ENCODE measurements at places on chromosomes 2 and 18. TPM values are rescaled to one million over a fixed set of nuclear protein-coding genes. Genes with fewer than 3 reads are reported as not detected.
A peak's percentile ranks its signal among the peaks of the same experiment; 100 is the strongest.

DNA sequence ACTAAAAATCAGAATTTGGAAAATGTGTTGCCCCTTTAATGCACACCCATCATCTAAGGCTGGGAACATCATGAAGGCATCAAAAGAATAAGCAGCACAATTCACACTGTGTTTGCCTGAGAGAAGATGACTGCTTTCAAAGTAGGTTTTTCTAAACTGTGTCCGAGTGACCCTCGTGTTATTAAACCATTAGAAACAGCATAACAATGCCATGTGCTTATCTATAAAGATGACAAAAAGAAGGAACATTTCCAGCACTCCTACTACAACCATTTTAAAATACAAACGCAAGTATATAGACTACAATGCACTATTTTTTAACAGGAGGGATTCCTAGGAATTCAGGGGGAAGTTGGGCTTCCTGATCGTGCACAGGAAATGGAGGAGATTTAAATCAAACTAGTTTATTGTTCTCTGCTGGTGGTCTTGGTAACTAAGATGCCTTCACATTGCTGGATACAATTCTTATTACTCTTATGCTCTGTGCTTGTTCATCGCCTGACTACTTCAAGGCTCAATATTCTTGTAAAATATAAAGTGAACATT is 305.9 kb upstream of the CCDC68 start:
- peak; percentile 84 for DNase-seq

- DNase-seq, result no peak
Measured at GRCh38 chr2:238854246-238854645, 6.4 kb downstream of the TWIST2 start.

Gene KCNIP3
- 0.08 TPM for polyA plus RNA-seq

DNA sequence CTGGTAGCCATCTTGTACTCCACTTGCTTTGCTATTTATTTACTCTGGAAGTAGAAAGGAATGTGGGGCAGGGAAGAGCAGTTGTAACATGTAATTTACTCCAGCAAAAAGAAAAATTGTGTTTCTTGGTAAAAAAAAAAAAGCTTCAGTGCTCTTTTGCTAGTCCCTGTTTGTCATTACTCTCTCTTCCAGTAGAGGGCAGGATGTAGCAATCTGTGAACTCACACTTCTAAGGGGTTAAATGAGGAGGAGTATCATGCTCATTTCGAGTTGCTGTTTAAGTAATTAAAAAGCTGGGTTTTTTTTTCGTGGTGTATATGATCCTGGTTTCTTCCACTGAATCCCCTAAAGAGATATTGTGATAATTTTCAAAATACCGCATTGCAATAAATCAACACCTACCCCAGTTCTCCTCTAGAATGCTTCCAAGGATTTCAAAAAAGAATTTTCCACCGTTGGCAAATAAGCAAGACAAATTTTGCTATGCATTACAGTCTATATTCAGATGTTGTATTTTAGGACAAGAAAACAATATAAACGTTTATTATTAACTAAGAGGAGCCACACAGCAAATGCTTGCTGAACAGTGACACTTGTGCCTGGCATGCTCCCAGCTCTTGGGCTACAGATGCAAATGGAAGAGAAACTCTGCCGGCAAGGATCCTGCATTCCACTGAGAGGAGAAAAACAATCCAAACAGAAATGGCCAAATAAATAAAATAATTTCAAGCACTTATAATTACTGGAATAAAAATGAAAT is 261.6 kb downstream of the ASXL3 start:
- peak; percentile 59 for DNase-seq

DNA sequence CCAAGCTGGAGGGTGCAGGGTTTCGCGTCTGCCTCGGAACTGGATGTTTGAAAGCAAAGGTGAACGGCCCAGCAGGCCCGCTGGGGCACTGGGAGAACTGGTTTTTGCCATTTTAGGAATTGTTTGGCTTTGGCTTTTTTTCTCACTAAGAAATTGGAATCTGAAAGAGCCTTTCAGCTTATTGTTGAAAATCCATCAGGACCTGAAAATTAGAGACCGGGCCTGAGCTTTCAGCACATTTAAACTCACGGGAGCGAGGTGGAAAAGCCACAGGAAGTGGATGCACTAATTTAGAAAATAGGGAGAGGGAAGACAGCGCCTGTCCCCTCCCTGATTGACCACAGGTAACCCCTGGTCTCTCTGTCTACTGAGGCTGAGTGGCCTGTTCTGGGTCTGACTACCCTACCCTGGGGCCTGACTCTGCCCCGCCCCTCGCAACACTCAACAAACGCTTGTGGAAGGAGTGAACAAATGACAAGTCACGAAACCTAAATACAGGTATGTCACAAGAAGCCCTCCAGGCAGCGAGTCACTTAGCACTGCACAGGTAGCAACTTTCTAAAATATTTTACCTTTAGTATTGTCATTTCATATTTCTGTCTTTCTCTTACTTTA is 100.3 kb upstream of the MBOAT2 start:
- no peak for DNase-seq

- DNase-seq, result no peak
Measured at GRCh38 chr2:99200076-99200800, 19.3 kb downstream of the MRPL30 start.

Gene PSMA8
- polyA plus RNA-seq, result not detected

Gene STRADB
- polyA plus RNA-seq, result 5.3 TPM

- no peak for DNase-seq
Measured at GRCh38 chr2:89848114-89848513, 1156.6 kb downstream of the RPIA start.

DNA sequence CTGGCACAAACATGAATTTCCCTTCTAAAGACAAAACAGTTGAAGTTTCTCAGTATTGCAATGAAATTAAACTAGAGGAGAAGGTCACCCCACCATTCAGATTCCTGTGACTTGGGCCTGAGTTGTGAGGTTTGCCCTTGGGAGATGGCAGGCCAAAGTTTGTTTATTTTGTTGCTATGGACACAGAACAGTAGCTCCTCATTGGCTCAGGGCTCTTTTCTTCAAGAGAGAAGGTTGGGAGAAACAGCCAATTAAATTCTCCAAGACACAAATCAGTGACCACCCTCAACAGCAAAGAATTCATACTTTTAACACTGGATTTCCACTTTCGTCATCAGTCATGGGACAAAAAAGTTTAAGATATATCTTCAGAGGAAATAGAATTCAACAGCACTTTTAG is at the start of gene FLACC1:
FLACC1 (minus strand) TSS at position 125 of the 400 bp plus-strand sequence. CDS start 5,941 bp downstream, outside the sequence.
- DNase-seq, result peak; percentile 24

Gene IL1RN
- polyA plus RNA-seq, result not detected

Gene NIFK
- polyA plus RNA-seq, result 8.1 TPM

GRCh38 chr2:138155304-138155703 is 191.0 kb downstream of the HNMT start:
- DNase-seq, result no peak

DNA sequence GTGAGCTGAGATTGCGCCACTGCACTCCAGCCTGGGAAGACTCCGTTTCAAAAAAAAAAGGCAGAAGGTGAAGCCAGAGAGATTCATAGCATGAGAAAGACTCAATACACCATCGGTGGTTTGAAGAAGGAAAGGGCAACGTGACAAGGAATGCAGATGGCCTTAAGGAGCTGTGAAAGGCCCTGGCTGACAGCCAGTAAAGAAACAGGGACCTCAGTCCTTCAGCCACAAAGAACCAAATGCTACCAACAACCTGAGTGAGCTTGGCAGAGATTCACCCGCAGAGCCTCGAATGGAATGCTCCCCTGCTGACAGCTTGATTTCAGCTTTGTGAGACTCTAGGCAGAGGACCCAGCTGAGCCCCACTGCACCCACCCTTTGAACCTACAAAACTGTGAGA is 154.9 kb upstream of the NDUFV2 start:
- DNase-seq, result no peak

GRCh38 chr2:188786368-188786841 is 187.8 kb upstream of the COL3A1 start:
- peak; percentile 63 for DNase-seq

DNA sequence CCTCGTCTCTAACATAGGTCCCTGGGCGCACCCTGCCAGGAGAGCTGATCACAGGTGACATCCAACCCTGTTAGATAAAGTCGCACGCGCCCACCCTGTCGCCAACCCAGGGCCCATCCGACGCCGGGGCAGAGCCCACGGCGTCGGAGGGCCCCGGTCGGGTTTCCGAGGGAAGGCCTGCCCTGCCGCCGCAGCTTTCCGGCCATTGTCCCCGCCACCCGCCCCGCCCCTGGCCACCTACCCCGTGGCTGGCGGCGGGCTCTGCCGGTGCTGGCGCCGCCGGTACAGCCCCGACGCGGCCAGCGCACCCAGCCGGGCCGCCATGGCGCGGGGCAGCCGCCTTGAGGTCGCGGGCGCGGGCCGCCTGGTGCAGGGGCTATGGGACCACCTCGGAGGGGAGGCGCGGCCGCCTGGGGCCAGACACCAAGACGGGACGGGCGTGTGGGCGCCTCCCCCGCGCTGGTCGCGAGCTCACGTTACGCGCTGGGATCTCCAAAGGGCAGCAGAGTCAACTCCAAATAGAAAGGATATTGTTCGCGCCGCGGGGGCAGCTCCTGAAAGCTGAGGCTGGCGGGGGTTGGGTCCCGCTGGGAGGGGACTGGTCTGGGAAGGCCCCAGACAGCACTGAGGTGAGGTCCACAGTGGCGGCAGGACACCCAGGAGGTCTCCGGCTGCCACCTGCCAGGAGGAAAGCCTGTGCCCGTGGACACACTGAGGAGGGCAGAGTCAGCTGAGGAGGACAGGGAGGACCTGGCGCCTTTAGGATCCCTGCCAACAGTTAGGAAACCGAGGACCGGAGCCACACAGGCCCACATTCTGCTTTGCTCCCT is 11.1 kb downstream of the LIMS2 start:
- peak; percentile 50 for DNase-seq

Gene ELOA2
- polyA plus RNA-seq, result not detected

DNA sequence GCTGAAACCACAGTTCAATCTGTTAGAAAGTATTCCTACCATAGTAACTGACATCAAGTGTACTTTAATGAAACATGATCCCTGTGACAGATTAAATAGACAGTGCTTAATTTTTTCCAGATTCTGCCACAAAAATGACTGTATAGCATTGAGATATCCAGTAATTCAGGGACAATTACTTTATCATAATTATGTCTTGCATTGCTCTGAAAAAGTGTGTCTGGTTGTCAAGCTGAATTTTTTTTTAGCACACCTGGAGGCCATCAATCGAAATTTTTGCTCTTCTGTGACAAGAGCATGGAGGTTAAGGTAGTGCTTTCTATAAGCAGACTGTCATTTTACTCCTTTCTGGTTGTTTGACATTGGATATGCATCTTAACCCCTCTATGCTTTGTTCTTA is 1083.8 kb upstream of the NRXN1 start:
- DNase-seq, result no peak

Gene SH3BP4
- 85.2 TPM for polyA plus RNA-seq

GRCh38 chr2:142723236-142723635 is 154.2 kb upstream of the KYNU start:
- no peak for DNase-seq

DNA sequence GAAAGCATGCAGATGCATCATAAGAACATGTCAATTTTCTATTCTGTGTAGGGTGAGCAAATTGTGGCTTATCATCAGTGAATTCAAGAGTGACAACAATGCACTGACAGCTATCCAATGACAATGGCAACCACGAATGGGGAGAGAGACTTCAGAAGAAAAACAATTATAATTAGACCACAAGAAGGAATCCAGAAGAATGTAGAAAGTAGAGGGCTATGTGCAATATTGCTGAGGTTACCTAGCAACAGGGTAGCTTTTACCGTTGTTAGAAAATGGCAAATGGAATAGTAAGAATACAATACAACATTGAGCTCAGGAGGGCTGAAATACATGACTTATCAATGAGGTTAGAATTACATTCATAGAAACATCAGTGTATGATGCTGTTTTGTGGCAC is 71.1 kb upstream of the SESTD1 start:
- DNase-seq, result no peak

Gene PROKR1
- polyA plus RNA-seq, result not detected

DNA sequence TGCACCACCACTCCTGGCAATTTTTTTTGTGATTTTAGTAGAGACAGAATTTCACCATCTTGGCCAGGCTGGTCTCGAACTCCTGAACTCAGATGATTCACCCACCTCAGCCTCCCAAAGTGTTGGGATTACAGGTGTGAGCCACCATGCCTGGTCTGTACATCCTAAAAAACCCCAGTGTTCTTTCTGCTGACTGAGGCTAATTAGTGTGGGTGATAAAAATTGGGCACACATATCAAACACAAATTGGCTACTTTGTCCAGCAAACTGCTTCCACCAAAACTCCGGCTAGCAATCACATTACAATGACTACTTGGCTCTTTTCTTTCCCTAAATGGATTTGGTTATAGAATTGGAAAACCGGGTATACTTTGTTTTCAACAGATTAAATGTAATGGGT is 153.9 kb downstream of the SLC8A1 start:
- DNase-seq, result no peak

DNA sequence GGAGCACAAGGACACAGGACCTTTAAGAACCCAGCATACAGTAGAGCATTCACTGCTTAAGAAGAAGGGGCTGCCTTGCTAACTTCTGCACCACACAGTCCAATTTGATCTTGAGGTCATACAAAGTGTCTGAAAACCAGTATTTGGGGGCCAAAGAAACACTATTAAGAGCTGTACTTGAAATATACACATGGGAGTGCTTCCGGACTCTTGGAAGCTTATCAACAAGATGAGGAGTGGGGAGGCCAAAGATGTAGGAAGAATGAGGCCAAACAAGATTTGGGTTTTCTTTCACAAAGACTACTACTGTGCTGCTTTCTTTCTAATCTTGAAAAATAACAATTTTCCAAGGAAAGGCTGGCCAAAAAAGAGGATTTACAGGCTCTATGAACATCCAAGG is 24.8 kb upstream of the MALL start:
- no peak for DNase-seq

Gene SEC11C
- 20.0 TPM for polyA plus RNA-seq

Gene EGR4
- polyA plus RNA-seq, result not detected

DNA sequence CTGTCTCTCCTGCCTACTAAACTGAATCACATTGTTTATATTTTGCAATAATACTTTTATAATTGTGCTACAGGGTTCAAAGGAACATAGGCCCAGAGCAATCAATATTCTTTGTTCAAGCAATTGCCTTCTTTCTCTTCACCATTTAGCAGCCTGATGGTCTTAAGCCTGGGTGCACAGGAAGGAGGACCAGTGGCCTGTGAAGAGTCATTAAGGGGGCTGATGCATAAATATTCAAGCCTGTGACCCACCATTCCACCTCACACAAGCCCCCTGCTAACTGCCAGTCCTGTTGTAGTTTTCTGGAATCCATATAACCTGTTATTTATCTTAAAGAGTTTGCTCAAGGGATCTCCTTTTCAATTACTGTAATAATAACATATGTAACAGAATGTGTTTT is 56.0 kb downstream of the ABCA12 start:
- DNase-seq, result no peak

DNA sequence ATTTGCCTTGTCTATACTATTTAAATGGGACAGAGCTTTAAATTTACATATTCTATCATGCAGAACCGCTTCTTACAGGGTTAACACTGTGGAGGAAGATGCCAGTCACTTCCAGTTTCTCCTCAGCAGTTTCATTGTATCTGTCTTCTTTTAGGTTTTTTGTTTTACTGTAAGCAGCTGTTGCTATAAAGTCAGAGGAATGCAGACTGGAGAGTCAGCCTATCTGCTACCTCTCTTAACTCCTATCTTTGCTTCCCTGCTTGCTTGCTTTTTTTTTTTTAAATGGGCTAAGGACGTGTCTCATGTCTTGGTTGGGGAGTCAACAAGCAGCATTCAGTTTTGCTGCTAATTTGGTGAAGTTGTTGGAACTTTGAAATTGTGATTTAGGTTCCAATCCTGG is 8.9 kb downstream of the EPC2 start:
- no peak for DNase-seq
